ENCODE measurements at places on chromosomes 7 and 10. TPM values are rescaled to one million over a fixed set of nuclear protein-coding genes. Genes with fewer than 3 reads are reported as not detected.

The CALCR gene
- polyA plus RNA-seq: not detected

The LEP gene
- polyA plus RNA-seq: 0.05 TPM

The MALRD1 gene
- not detected for polyA plus RNA-seq

The EPHA1 gene
- not detected for polyA plus RNA-seq

DNA sequence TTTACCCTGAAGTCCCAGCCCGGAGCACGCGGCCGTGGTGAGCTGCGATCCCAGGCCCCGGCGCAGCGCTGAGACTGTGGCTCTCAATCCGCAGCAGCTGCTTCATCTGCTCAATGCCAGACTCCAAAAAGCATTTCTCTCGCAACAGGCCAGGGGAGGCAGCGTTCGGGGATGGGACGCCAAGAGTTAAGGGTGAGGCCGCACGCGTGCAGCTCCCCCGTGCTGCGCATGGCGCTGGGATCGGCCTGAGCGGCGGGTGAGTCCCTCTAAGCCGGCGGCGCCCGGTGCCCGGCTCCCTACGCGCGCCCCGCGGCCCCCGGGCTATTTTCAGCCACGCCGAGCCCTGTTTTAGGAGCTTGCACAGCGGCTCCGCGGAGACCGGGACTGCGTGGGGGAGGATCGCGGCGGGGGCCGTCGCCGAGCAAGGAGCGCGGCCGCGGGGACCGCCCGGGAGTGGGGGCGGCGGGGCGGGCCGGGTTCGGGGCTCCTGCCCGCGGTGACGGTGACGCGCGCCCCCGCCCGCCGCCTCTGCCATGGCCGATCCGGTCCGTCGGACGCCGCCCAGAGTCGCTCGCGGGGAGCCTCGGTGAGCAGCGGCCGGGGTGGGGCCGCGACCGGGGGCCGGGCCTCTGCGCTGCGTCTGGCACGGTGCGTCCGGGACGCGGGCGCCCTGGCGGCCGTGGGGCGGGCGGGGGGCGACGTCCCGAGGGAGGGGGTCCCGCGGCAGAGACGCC, 29.4 kb upstream of the JAKMIP3 start:
- DNase-seq: no peak

DNA sequence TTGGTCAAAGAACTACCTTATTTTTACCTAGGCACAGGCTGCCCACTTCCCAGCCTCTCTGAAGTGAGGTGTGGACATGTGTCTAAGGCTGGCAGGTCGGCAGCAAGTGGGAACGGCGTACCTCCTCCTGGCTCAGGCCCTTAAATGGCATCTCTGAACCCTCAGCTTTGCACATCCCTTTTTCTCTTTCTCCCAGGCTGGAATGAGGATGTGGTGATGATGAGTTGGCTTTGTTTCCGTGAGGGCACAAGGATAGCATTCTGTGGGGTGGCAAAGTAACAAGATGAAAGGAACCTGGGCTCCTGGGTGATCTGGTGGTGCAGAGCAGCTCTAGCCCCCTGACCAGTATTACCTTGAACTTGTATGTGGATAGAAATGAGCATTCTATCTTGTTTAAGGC, 196.8 kb downstream of the REEP3 start:
- no peak for DNase-seq

DNA sequence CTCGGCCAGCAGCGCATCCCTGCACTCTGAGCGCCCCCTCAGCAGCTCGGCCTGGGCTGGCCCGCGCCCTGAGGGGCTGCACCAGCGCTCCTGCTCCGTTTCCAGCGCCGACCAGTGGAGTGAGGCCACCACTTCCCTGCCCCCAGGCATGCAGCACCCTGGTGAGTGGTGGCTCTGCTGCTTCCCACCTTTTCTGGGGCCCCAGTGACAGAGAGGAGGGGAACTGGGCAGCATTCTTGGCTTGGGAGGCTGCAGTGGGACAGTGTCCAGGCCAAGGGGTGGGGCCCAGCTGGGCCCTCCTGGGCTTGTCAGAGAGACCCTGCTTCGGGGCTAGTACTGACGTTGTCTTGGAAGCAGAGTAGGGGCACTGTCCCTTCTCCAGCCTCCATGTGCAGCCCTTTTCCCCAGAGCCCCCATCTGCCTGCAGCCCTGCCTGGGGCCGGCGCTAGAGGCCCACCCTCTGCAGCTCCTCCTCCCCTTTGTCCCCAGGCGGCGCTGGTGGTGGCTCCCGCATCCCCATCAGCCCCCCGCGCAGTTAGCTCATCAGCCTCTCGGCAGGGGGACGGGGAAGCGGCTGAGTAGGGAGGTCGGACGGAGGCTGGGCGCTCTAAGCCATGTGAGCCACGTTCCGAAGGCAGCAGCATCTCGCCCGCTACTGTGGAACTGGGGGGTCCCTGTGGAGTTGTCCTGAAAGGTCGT, 29.2 kb downstream of the GBX1 start:
- no peak for DNase-seq

DNA sequence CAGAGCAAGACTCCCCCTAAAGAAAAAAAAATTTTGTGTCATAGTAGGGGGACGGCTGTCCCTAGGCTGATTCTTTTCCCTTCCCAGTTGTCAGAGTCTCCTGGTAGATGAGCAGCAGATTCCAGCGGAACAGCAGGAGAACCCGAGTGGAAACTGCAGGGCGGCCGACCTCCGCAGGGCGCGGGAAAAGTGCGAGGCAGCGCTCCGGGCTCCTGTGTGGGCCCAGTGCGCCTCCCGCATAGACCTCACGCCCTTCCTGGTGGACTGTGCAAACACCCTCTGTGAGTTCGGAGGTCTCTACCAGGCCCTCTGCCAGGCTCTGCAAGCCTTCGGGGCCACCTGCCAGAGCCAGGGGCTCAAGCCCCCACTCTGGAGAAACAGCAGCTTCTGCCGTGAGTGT, 46.0 kb downstream of the ZAN start:
- DNase-seq: no peak

DNA sequence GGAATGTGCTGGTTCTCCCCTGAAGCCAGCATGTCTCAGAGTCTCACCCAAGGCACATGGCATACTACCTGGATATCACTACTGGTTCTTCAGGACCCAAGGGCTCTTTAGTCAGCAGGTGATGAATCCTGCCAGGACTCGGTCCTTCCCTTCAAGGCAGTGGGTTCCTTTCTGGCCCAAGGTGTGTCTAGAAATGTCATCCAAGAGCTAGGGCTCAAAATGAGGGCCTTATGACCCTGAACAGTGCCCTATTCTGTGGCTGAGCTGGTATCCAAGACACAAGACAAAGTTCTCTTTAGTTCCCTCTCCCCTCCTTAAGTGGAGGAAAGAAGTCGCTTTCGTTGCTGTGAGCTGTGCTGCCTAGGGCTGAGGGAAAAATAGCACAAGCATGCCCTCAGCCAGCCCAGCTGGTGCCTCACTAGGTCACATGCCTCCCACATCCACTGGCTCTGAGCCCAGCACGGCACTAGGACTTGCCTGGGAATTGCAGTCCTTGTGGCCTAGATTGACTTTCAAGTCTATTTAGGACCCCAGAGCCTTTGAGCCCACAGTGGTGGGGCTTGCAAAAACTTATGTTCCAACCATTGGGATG, 106.0 kb downstream of the BMS1 start:
- DNase-seq: no peak

DNA sequence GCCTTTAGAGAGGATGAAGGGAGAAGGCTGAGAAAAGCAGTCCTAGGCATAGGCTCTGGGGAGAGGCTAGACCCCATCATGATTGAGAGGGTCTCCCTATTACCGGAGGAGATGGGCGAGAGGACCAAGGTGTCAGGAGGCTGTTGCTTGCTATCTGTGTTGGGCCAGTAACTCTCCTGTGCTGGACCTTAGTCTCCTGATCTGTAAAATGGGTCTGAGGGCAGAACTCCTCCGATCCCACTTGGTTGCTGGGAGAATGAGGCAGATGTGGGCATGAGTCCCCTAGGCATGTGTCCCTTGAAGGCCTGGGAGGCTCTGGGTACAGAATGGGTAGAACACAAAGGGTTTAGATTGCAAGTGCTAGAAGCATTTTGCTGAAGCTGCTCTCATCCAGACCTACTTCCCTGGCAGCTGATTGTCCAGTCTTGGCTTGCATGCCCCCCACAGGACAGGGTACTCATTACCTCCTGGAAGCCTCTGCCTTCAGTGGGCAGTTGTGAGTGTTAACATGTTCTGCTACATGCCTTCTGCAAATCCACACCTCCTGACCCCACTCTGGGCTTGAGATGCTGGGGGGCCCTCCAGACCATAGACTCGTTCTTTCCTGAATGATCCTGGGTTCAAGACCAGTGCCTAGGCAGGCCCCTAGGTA, 4.4 kb downstream of the ZMIZ1 start:
- no peak for DNase-seq

Data from BJ (cell line).